ENCODE measurements at places on chromosomes 13 and 19. TPM values are rescaled to one million over a fixed set of nuclear protein-coding genes. Genes with fewer than 3 reads are reported as not detected.

IZUMO2 gene
- not detected for total RNA-seq

VWA8 gene
- 44.9 TPM for total RNA-seq

CYP2A7 gene
- total RNA-seq: not detected

ANKRD24 gene
- 4.0 TPM for total RNA-seq

CYP4F2 gene
- not detected for total RNA-seq

ENOX1 gene
- total RNA-seq: 7.5 TPM

WTIP gene
- total RNA-seq: 18.2 TPM

KLF2 gene
- total RNA-seq: 22.8 TPM

ZNF285 gene
- total RNA-seq: 17.8 TPM

KIR2DL3 gene
- not detected for total RNA-seq

C19orf25 gene
- 30.6 TPM for total RNA-seq

FPR1 gene
- 1.5 TPM for total RNA-seq

C19orf44 gene
- total RNA-seq: 12.7 TPM

PODNL1 gene
- 3.3 TPM for total RNA-seq

SLC25A41 gene
- total RNA-seq: not detected

CCDC8 gene
- total RNA-seq: 43.4 TPM

CEACAM7 gene
- 3.4 TPM for total RNA-seq

ADAMTS10 gene
- total RNA-seq: 109 TPM

INSL3 gene
- total RNA-seq: not detected

PCID2 gene
- total RNA-seq: 72.6 TPM

MEDAG gene
- 10.8 TPM for total RNA-seq

CGB1 gene
- not detected for total RNA-seq

IL17D gene
- total RNA-seq: 12.7 TPM

CYP2A6 gene
- not detected for total RNA-seq

ZNF345 gene
- 34.3 TPM for total RNA-seq
